ENCODE measurements at places on chromosomes 13 and 19.
A peak's percentile ranks its signal among the peaks of the same experiment; 100 is the strongest.

DNA sequence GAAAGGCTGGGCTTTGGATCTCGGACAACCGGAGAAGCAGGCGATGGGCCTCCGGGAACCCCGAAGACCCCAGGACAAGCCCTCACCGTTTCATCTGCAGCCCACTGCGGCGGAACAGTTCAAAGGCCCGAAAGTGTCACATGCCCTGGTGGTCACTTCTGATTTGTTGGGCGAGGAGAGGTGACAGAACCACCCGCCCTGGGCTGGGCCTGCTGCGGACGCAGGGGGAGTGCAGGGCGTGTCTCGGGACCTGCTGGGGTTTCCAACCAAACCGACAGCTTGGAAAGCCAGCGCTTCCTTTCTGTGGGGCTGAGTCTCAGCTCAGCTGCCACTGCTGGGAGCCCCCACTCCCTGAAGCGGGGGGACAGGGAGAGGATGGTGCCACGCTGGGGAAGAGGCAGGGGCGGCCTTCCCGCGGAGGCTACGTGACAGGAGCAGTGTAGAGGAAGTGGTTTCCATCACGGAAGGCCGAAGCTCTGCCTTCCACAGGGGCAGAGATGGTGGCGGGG is 22.8 kb upstream of the ZBTB7A start:
- no peak for DNase-seq

DNA sequence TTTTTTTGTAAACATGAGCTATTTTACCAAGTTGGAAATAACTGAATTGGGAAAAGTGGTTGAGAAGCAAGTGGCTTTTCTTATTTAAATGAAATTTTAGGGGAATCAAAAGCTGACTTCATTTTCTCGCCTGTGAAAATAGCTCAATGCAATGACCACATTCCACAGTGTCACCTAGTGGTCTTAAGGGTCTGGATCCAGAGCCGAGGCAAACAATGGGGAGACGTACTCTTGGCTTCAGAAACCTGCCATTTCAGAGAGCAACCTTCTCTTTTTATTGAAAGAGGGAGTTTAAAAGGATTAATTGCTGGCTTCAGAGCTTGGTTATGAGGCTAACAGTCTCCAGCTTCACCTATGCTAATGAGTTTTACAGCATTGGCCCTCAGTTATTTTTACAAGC is 39.7 kb upstream of the RXFP2 start:
- DNase-seq = no peak

GRCh38 chr19:1026783-1027649 is 608 bp downstream of the CNN2 start:
- DNase-seq = no peak

GRCh38 chr19:14615623-14616022 is 32.7 kb downstream of the CLEC17A start:
- no peak for DNase-seq

DNA sequence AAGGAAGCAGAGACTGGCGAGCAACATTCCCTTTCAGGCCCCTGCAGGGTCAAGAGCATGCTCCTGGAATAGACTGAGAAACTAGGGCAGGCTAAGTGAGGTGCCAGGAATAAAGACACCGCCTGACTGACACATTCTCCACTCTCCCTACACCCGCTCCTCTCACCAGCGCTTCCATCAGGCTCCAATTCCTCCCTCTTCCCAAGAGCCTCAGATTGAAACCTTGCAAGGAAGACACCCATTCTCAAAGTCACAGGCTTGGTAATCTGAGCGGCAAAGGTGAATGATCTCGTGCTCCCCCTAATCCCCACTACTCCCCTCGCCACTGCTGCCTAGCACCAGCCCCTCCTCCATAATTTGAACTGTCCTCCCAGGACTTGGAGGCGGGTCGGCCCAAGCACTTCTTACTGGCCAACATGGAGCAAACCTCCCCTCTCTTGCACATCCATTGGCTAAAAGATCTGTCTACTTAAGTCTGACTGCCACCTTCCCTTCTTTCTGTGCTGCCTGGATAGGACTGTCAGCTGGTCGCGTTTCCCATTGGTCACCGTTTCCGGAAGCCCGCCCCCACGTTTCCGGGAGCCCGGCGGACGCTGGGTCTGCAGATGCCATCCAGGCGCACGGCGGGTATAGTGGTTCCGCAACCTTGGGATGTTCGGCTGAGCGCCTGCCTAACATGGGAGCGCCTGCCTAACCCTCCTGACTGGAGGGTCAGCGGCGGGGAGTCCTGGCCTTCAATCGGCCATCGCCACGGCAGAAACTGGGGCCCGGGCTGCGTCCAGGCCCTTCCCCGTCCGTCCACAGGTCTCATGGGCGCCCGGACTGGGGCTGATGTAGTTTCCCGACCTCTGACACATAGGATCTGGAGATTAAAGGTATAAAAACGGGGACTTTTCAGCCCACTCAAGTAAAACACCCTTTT is 33.6 kb downstream of the ZNF383 start:
- DNase-seq = peak; percentile 94

- DNase-seq = no peak
These were observed at the start of gene MEIS3 for GRCh38 chr19:47419030-47419783. Gene MEIS3, minus strand, starts transcription at chr19:47419527. Its CDS starts 446 bp downstream, at chr19:47419081.

GRCh38 chr13:28531077-28531844 is 36.3 kb upstream of the FLT1 start:
- no peak for DNase-seq

- no peak for DNase-seq
These were observed 462.0 kb upstream of the ZNF507 start for GRCh38 chr19:31883296-31883990.

DNA sequence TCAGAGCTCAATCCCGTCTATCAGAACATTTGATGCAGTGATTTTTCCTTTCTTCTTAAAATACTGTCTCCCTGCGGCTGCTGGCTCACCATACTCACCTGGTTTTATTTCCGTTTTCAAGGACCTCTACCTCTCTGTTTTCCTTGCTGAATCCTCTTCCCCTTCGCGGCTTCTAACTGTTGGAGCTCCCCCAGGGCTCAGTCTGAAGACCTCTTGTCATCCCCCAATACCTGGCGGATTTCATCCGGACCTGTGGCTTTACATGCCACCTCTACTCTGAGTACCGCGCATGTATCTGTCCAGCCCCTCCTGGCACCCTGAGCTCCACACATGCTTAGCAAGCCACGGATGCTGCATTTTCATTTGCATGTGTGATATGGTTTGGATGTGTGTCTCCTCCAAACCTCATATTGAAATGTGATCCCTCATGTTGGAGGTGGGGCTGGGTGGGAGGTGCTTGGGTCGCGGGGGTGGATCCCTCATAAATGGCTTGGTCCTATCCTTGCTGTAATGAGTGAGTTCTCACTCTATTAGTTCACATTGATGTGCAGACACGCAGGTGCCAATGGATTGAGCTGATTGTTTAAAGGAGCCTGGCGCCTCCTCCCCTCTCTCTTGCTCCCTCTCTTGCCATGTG is 106.2 kb upstream of the LSM14A start:
- DNase-seq = no peak

GRCh38 chr19:2424686-2425621 is 2.4 kb downstream of the TIMM13 start:
- DNase-seq = no peak

DNA sequence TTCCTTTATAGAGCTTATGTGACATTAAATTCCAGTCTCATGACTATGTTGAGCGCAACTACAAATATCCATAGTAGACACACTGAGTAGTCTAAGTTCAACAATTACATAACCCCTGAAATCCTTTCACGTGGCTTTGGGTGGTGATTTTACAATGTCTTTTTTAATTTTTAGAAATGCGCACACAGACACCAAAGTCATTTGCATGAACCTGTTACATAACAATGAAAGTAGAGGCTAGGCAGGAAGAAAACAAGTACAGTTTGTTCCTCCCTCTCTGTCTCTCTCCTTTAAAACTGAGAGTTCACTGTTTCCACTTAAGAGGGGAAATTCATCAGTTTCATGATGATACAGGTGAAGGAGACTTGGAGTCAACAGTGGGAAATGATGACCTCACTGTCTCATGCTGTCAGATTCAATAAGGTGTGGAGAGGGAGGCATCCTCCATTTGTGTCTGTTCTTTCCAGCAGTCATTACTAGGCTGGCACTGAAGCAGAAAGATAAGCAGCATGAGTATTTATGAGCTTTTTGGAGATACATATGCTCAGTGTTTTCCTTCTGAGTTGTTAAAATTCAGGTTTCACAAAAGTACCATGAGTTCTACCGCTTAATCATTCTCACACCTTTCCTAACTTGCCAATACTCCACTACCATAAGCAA is 201.8 kb downstream of the LHFPL6 start:
- no peak for DNase-seq

DNA sequence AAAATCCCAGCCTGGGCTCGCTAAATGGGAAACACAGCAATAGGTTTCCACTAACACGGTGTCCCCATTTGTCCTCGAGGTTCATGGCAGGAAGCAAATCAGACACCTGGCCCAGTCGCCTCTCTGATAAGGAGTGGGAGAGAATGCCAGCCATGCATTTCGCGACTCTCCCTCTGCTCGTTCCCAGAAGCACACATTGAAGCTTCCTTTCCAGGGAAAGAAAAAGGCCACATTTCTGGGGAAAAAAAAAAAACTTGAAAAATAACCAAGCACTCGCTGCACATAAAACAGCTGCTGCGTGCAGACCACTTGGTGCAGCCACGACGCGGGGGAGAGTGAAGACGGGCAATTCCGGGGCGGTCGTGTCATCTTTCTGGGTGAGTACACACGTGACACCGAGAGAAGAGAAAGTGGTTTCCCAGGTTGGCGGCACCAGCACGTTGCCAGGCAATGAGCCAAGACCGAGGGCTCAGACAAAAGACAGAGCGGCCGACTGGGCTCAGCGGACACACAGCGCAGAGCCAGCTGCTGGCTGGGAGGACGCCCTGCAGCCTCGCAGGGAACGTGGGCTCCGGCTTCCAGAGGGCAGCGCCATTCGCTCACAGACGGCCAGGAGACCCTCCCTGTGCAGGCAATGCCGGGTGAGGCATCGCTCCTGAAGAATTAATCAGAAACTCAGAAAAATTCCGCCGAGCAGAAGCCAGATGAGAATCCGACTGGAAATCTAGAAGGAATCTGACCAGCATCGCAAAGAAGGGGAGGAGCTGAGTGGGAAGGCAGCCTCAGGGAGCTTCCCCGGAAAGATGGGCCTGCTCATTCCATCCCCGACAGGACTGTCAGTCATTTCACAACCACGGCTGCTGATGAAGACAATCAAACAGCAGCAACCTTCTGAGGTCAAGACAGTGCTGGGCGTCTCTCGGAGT is 83.2 kb upstream of the IRS2 start:
- DNase-seq = peak; percentile 86

DNA sequence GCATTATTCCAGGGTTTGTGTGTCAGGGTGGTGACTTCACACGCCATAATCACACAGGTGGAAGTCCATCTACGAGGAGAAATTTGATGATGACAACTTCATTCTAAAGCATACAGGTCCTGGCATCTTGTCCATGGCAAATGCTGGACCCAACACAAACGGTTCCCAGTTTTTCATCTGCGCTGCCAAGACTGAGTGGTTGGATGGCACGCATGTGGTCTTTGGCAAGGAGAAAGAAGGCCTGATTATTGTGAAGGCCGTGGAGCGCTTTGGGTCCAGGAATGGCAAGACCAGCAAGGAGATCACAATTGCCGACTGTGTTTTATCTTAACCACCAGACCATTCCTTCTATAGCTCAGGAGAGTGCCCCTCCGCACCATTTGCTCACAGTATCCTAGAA is 18.2 kb upstream of the SLC25A30 start:
- no peak for DNase-seq

- DNase-seq = no peak
These were observed 242.6 kb downstream of the NDFIP2 start for GRCh38 chr13:79723519-79724024.

DNA sequence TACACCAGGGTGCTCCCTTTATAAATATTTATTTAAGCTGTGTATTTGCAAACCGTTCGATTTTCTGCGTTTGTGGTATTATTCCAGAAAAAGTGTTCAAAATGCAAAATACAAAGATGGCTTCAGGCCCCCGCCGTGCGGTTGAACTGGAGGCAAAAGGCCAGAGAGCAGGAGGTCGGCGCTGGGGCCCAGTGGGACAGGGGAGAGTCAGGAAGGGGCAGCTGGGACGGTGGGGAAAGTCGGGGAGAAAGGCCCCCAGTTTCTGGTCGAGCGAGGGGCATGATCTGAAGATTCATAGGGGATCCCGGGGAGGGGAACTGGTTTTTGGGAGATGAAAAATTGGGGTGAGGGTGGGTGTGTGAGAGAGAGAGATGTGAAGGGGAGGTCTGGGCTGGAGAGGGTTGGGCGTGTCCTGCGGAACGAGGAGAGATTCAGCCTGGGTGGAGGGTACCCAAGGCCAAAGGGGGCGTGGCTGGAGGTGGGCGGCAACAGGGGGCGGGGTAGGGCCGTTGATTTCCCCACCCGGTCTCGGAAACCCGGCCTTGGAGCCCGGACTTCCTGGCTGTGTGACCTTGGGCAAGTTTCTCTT is 678 bp downstream of the ISOC2 start:
- peak; percentile 84 for DNase-seq

- no peak for DNase-seq
These were observed 10.0 kb downstream of the NDUFB7 start for GRCh38 chr19:14561847-14562351.

DNA sequence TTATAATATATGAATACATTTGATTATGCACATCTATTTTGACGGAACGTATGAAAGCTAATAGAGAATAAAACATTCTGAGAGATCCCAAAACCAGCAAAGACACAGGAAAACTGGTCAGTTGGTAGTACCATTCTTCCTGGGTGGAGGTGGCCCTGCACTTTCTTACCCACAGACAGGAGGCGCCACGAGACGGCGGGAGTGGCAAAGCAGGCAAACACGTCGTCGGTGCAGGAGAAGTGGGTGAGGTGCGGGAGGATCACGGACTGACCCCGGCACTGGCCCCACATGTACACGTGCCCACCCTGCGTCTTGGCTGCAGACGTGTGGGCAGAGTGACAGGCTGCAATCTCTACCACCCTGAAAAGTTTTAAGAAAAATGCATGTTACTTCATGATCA is 36.1 kb downstream of the RCBTB1 start:
- no peak for DNase-seq

DNA sequence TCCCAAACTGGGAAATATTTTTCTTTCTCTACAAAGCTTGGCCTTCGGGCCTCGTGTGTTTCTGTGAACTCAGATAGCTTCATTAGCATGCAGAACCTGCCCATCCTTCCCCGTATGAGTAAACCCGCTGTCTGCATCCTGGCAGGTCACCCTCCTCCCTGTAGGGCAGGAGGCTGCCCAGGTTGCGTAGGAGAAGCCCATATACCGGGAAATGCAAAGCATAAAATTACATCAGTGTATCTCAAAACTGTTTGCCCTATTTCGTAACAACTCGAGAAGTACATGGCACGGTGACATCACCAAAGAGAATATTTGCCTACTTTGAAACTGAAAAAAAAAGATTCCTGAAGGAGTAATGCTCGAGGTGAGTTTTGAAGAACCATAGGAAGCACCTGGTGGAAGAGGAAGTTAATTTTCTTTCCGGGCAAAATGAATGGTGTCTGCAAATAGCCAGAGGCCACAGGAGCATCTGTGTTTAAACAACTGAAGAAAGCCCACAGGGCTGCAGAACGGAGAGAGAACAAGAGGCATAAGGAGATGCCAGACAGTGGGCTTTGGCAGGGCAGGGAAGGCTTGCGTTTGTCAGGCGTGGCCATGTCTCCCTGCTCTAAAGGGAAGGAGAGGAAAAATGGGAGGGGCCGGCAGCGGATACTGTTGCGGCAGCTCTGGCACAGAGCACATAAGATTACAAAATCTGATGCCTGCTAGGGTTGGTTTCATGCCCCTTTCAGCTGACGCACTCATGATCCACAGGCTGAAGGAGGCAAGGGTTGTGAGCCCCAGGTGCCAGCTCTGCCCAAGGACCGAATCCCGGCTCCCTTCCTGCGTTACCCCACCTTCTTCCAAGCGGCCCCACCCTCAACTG is 81.4 kb downstream of the IRS2 start:
- no peak for DNase-seq

- no peak for DNase-seq
These were observed 61.2 kb downstream of the WASF3 start for GRCh38 chr13:26618726-26619125.

GRCh38 chr13:43383498-43384165 is 360.2 kb downstream of the DNAJC15 start:
- no peak for DNase-seq
